Activated naive CD8-positive, alpha-beta T cell treated with anti-CD3 and anti-CD28 coated beads, Interleukin-2, amount 50 U/mL, for 24 hours (primary cell): ENCODE measurements at places on chromosomes 2 and 18.
A peak's percentile ranks its signal among the peaks of the same experiment; 100 is the strongest.

DNA sequence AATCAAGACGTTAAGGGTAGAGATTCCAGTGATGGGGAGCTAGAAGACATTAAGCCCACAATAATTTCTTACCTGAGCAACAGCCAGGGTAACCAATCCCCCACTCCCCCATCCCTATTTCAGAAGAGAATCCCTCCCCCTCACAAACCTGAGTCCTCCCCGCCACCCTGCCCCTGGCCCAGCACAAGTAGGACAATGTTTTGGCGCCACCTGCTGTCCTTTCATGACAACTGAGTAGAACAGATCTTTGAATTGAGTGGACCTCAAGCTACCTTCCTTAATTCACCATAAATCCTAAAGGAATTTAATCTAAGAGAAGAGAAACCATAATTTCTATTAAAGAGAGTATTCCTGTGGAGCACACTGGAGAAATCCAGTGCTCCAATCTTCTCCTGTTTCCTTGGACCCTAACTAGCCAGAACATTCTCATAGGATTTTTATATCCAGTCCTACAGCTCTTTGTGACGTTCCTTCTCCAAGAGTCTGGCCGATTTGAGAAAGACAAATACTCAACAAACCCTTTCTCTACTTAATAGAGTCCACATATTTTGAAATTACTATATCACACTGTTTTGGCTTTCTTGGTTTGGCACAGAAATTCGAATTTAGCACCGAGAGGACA, 41.1 kb downstream of the NHEJ1 start:
- DNase-seq: peak; percentile 73

DNA sequence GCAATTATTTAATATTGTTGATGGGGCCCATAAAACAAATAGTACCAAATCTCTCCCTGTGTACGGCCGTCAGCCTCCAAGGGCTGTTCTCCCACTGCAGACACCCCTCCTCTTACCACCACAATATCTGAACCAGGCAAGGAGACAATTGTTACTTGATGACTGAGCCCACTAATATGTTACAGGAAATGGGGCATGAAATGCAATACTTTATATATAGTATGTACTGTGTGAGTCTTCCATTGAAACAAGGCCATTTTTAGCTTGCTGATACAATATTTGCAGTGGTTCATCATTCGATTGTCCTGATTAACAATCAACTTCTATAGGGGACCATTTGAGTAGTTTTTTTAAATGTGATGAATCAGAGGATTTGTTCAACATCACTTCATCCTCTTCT, 307.3 kb downstream of the GBX2 start:
- DNase-seq: no peak

DNA sequence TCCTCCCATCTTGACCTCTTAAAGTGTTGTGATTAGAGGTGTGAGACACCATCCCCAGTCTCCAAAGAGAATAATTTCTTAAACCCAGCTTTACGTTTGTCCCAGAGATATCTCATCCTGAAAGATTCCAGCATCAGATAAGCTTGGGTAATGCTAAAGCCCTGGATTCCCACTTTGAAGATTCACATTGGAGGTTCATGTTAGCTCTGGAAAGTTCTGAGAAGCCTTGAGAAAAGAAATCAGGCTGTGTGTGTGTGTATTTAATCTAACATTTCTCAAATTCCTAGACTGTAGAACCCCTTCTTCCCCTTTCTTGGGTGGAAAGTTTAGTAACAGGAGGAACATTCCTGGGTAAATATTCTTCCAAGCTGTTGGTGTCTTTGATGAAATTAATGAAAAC, 18.0 kb downstream of the ZNF532 start:
- DNase-seq: no peak

DNA sequence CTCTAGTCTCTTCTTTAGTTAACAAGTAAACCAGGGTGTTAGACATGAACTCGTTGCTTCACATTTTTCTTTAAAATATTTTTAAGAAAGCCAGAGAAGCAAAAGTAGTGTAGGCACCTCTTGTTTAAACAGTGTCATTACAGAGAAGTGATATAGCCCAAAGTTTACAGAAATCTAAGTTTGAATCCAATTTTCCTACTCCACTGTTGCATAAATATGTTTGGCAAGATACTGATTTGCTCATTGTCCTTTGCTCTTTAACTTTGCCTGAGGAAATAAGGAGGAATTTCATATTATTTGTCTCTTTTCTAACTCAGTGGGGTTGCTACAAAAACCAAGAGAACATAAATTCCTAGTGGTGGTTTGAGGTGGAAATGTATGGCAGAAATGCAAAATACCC, 81.1 kb downstream of the PAX3 start:
- no peak for DNase-seq

DNA sequence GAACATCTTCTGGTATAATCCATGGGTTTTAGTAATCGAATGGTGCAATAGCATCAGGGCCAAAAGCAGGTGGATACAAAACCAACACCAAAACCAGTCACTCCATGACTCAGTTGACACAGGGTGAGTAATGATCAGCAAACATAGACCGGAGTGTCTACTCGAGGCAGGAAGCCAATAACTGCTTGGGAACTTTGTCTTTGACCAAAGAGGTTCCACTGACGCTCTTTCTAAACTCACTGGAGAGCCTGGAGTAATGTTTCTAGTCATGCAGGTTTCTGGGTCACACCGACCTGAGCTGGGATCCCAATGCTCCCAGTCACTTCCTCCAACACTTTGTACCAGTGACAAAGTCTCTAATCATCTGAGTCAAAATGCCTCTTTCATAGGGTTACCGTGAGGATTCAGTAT, 30.9 kb downstream of the MREG start:
- peak; percentile 18 for DNase-seq

DNA sequence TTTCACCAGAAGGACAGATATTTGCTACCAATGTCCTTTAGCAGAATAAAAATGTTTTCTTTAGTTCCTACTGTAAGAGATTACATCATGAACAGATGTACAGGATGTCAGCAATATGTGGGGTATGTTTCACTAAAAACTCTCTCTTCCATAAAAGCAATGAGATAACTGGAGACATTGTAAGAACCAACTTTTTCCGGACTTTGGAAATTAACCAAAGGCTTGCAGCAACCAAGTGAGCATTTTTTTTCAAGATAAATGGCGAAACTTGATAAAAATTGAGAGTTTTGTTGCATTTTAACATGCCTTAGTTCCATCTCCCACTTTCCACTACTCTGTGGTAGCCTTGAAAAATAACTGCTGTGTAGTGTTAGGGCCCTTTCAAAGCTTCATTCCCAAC, 429.8 kb upstream of the CDH2 start:
- DNase-seq: no peak

- no peak for DNase-seq
These were observed 341.8 kb downstream of the RBM43 start for GRCh38 chr2:150919901-150920300.

- DNase-seq: peak; percentile 45
These were observed 60.8 kb downstream of the LIMS1 start for GRCh38 chr2:108594982-108595464.

GRCh38 chr2:239756031-239756789, 268.9 kb downstream of the NDUFA10 start:
- DNase-seq: no peak

GRCh38 chr18:75497576-75498235, 70.2 kb upstream of the SMIM21 start:
- DNase-seq: no peak

DNA sequence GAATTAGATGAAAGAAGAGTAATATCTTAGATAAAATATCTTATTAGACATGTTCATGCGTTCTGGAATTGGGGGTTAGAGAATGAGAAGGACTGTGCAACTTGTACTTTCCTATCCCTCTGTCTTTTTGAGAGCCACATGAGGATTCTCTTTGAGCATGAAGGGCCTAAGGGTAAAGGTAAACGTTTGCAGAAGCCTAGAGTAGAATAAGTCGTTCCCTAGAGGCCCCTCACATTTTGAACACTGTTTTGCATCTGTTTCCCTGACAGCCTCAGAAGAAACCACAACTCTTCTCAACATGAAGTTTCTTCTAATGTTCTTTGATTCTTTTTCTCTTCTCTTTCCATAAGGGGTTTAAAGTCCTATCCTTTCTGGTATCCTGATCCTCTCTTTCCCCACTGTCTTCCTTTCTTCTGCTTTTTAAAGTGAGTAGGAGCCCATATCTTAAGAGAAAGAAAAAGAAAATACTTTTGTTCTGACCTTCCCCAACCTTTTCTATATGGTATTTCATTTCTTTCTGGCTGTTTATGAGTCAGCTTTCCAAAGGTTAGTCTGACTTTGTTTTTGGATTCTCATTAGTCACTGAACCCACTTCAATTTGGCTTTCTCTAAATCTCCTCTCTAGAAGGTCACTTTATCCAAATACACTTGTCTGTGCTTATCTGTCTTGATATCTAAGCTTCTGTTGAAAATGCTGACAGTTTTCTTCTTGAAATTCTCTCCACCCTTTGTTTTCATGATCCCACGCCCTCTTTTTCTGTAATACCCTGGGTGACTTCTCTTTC, 34.8 kb downstream of the PPP1R1C start:
- DNase-seq: no peak

DNA sequence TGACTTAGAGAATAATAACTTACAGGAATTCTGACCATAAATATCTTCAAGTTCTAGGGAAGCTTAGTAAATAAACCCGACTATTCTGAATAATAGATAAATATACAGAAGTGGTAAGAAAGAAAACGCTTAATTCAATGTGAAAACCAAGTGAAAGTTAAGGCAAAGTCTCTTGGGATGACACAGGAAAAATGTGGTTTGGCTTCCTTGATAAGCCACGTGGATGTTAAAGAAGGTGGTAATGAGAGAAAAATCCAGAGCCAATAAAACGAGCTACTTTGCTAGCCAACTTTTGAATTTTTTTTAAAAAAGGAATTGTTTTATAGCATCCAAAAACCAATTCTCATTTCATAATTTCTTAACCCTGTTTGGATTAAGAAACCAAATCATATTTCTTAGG, 166.2 kb upstream of the VRK2 start:
- no peak for DNase-seq

- no peak for DNase-seq
These were observed 35.0 kb upstream of the PSMD14 start for GRCh38 chr2:161273038-161273760.

DNA sequence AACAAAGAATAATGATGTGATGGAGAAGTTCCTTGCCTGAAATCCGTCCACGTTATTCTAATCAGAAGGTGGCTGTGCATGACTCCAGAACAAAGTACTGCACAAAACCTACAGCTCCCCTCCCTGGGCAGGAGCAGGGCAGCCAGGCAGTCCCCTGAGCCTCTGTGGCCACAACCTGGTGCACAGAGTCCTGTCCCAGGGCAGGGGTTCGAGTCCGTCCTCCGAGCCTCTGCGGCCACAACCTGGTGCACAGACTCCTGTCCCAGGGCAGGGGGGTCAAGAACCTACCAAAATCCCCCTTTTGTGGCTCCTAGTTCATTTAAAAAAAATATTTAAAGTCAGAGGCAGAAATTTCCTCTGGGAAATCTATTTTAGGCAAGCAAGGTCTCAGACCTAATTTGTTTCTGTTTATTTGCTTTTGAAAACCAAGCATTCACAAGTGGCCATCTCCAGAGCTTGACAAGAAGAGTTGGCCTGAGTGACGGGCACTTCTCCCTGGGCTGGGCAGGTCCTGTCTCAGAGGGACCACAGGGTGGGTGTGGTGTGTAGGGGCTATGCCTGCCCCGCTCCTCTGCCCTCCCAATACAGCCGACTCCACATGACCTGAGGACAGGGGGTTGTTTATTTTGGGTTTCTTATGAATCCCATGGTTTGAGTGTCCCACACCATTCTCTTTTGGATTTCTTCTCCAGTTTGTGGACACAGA, 255.9 kb upstream of the PXDN start:
- DNase-seq: no peak

- DNase-seq: no peak
These were observed 81.0 kb downstream of the SEMA4F start for GRCh38 chr2:74735009-74735408.

DNA sequence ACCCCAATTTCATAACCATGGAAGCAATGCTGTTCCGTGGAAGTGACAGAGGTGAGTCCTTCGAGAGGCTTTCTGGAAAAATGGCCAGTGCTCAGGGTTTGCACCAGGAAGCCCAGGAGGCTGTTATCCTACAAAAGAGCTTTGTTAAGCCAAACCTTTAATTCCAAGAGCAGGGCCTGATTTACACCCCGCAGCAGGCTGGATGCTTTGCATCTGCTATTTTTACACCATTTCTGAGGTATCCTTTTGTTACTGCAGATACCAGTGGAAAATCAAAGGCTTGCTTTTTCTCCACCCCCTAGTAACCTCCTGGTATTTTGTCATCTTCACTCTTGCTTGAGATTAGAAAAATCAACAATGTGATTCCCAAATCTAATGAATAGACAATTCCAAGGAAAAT, 380.6 kb downstream of the SOX11 start:
- DNase-seq: no peak
